ENCODE measurements at places on chromosomes 2 and 18.

GRCh38 chr18:55235094-55235461, 275.8 kb upstream of the CCDC68 start:
- H3K36me3 ChIP-seq, result no peaks in the 10 kb centered on the region
- DNase-seq, result no peak
- no peaks in the 10 kb centered on the region for H3K27me3 ChIP-seq
- H3K27ac ChIP-seq, result no peak overlapping the region
- H3K4me3 ChIP-seq, result no peak overlapping the region
- no peaks in the 10 kb centered on the region for H3K4me1 ChIP-seq

DNA sequence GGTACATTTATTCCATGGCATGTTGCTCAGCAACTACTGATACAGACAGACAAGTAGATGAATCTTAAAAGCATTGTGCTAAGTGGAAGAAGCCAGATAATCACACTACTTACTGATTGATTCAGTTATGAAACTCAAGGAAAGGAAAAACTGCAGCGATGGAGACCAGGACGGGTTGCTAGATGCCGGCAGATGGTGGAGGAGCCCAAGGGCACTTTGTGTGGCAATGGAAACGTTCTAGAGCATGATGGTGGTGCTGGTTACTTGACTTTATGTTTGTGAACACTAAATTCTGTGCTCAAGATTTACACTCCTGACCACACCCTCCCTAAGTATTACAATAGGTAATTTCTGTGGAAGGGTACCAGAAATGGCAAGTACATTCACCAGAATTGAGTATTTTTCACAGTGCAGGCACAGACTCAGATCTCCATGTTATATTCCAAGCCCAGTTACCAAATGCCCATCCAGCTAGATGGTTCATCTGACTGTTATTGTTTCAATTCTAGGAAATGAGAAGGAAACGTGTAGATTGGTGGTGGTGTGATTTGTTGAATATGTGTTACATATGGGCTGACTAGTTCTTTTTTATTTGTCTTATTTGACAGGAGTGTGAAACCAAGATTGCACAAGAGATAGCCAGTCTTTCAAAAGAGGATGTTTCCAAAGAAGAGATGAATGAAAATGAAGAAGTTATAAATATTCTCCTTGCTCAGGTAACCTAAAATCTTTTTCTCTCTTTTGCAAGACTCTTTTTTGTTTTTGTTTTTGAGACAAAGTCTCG, 55.1 kb downstream of the RALBP1 start:
- H3K27me3 ChIP-seq, result no peaks in the 10 kb centered on the region
- peaks cover 29% of the 10 kb centered on the region for H3K36me3 ChIP-seq
- DNase-seq, result no peak
- no peaks in the 10 kb centered on the region for H3K4me1 ChIP-seq
- H3K27ac ChIP-seq, result no peak overlapping the region

DNA sequence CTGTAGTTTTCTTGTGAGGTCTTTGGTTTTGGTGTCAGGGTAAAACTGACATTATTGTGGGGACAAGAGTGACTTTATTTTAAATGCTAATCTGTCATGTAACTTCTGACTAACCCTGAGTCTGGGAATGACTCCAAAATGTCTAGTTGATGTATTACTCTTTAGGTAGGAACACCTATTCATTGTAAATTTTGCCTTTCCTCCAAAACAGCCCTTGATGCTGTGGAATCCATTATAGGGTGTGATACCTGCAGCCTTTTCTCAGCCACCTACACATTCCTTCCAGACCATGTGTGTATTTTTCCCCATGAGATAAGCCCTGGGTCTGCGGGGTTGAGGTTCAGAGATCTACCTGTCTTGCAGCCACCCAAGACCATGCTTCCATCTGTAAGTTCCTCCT, 4.1 kb upstream of the PRR30 start:
- DNase-seq, result no peak
- H3K27ac ChIP-seq, result no peak overlapping the region
- no peaks in the 10 kb centered on the region for H3K4me1 ChIP-seq
- no peak overlapping the region for H3K4me3 ChIP-seq
- no peaks in the 10 kb centered on the region for H3K27me3 ChIP-seq
- H3K36me3 ChIP-seq, result no peaks in the 10 kb centered on the region

DNA sequence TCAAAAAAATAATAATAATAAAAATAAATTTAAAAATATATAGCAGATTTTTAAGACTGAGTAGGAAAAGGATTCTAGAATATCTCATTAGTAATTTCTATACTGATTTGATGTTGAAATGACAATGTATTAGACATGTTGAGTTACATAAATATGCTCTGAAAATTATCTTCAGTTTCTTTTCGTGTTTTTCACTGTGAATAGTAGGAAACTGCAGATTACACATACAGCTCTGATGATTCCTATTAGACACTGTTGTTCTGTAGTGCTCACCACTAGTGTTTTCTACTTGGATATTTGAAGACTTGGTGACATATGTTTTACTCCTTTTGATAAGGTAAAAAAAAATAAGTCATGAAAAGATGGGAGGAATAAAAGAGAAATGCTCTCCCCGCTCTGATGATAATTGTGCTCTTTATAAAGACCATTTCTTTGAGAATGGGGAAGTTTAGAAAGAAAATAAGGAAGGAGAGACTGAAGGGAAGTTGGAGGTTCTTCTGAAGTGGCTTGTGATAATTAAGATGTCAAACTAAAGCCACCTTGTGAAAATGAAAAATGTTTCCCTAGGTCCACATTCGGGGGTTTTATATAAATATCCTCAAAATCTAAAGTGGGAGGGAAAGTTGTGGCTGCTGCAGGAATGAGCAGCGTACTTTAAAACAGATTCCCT, 52.9 kb downstream of the SLC9A2 start:
- H3K4me1 ChIP-seq, result no peaks in the 10 kb centered on the region
- H3K27me3 ChIP-seq, result no peaks in the 10 kb centered on the region
- DNase-seq, result no peak
- no peaks in the 10 kb centered on the region for H3K36me3 ChIP-seq
- no peak overlapping the region for H3K27ac ChIP-seq
- no peak overlapping the region for H3K4me3 ChIP-seq

GRCh38 chr2:167103028-167103756, 214.9 kb downstream of the XIRP2 start:
- H3K36me3 ChIP-seq, result no peaks in the 10 kb centered on the region
- H3K4me1 ChIP-seq, result no peaks in the 10 kb centered on the region
- DNase-seq, result no peak
- H3K27ac ChIP-seq, result no peak overlapping the region
- H3K27me3 ChIP-seq, result no peaks in the 10 kb centered on the region

Data from esophagus squamous epithelium (tissue), 5 donors.